SHP77 (cell line): ENCODE measurements at places on chromosomes 6 and 20.

- DNase-seq = no peak
Observed at GRCh38 chr6:150992703-150993102, 127.2 kb downstream of the MTHFD1L start.

GRCh38 chr6:75096966-75097365 lies 108.9 kb downstream of the COL12A1 start:
- DNase-seq = no peak

GRCh38 chr6:162999575-163000285 lies 272.0 kb downstream of the PACRG start:
- DNase-seq = no peak

DNA sequence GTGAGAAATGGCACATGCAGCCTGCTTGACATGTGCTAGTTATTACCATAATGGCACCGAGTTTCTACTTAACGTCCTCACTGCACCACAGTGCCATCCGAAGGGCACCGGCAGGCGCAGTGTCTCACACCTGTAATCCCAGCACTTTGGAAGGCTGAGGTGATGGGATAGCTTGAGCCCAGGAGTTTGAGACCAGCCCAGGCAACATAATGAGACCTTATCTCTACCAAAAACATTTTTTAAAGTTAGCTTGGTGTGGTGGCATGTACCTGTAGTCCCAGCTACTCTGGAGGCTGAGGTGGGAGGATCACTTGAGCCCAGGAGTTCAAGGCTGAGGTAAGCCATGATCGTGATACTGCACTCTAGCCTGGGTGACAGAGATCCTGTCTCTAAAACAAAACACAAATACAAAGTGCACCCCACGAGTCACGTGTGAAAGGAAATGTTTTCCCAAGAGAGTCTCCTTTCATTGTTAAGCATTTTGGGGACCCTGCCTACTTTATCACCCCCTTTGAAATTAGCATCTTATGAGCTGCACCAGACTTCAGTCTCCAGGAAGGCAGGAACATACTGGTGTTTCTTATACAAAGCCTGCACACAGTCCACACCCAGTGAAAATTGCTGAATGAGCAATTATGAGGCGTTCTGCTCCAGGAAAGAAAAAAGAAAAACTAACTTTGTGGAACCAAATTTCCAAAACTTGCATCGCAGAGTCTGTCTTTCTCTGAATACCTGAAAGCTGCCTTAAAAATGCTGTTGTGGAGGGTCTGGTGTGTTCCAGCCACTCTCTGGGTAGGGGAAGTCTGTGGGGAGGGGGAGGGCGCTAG lies 47.1 kb upstream of the FOXQ1 start:
- DNase-seq = no peak

- no peak for DNase-seq
Observed at GRCh38 chr6:168088161-168089053, 9.4 kb upstream of the FRMD1 start.

DNA sequence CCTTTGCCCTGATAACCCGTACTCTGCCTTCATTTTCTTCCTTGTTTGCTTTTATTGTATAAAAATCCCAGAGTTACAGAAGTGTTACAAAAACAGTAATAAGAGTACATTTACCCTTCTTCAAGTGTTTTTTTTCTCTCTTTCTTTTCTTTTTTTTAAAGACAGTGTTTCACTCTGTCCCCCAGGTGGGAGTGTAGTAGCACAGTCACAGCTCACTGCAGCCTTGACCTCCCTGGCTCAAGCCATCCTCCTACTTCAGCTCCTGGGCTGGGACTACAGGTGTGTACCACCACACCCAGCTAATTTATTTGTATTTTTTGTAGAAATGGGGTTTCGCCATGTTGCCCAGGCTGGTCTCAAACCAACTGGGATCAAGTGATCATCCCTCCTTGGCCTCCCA lies 402.7 kb downstream of the CDKAL1 start:
- no peak for DNase-seq

DNA sequence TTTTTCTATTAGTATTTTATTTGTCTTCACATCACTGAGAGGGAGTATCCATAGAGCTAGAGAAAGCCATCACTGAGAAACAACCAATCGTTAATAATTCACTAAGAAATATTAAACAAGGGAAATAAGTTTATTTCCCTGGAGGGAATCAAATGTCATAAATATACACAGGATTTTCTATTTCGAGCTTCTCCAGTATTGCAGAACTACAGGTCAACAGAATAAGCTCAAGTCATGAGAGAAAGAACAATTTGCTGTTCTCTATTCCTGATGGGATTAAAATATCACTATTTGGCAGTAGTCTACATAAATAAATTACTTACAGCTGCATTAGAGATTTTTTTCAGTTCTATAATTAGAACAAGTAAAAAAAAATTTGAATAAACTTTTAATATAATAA lies 2.2 kb upstream of the FAM162B start:
- DNase-seq = no peak
